Skeletal muscle cell (primary cell): ENCODE measurements at places on chromosomes 1 and 21.

DNA sequence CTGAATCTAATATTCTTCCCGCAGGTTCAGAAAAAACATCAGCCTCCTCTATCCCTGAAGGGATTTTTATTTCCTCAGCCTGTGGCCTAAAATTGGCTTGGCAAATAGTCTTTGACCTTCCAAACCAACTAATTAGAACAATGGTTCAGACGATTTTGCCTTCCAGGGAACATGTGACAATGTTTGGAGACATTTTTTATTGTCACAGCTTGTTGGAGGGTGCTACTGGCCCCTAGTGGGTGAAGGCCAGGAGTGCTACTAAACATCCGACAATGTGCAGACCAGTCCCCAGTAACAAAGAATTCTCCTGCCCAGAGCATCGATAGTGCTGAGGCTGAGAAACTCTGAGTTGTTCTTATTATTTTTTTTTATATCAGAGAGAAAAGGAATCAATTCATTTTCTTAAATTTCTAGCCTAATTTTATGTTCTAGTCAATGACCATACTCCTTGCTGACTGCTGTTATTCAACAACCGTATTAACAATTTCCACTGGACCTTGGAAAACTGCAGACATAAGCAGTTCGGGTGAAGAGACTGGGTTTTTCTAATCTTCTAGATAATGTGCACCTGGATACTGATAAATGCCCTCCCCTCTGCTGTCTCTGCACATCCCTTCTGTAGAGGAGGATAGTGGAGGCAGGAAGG is 280.7 kb downstream of the LMX1A start:
- DNase-seq = no peak

GRCh38 chr1:167837326-167837725 is 76.6 kb downstream of the ADCY10 start:
- DNase-seq = no peak

DNA sequence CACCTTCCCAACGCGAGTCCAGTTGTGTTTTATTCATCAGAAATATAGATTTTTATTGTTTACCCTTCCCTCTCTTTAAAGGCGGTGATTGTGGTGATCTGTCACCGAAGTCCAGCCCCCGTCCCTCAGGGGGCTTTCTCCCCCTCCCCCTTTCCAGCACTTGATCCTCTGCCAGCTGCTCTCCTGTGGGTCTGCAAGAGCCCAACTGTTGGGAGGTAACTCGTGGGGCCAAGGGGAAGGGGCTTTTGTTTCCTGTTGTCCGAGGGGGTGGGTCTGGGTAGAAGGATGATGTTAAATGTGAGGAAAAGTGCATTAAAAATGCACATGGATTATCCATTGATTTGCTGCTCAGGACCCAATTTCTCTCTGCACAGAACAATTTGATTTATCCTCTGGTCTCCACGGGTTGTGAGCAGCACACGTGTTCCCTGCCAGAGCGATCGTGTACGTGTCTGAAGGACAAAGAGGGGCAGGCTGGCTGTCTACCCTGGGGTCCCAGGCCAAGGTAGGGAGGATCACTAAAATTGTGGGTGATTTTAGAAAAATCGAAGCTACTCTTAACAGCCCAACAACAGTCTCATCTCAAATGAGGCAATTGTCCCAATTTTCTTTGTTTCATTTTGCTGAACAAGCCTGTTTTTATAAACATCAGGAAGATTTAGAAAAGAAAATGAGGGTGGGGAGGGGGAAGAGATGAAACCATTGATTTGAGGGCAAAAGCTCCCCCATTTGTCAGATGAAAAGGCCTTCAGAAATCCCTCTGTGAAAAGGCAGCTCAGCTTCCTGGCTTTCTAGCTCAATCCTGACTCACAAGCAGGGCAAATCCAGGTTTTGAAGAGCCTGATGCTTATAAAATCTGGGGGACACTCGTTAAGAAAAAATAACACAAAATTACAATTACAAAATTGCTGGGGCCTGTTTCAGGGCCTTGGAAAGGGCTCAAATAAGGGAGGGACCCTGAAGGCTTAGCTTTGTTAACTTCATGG is 176.2 kb downstream of the RHOU start:
- DNase-seq = no peak

GRCh38 chr1:152111515-152111968 is 3.7 kb downstream of the TCHH start:
- DNase-seq = peak; percentile 19

GRCh38 chr1:198047913-198048312 is 108.9 kb upstream of the NEK7 start:
- DNase-seq = no peak
